ENCODE measurements at places on chromosomes 1 and 21.

DNA sequence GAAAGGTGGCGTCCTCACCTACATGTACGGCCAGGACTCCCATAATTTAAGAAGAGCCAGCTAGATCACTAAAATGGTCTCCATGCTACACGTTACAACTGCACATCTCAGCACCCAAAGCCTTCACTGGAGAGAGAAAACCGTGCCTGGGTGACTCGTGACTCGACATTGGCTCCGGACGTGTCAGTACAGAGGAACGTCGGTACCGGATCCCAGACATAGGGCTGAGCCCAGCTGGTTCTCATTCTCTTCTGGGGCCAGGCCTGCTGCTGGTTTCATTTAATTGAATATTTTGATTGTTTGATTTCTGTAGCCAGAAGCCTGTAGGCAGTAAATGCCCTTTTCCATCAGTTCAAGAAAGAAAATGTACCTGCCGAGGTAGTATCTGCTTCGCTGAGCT, 93.1 kb downstream of the HHIPL2 start:
- no peak for DNase-seq

- DNase-seq: no peak
Measured at GRCh38 chr1:165352442-165353293, 3.8 kb downstream of the LMX1A start.

GRCh38 chr1:27595597-27595996, 8.3 kb downstream of the AHDC1 start:
- DNase-seq: no peak

- DNase-seq: no peak
Measured at GRCh38 chr1:51327386-51327785, 3.0 kb downstream of the TTC39A start.

DNA sequence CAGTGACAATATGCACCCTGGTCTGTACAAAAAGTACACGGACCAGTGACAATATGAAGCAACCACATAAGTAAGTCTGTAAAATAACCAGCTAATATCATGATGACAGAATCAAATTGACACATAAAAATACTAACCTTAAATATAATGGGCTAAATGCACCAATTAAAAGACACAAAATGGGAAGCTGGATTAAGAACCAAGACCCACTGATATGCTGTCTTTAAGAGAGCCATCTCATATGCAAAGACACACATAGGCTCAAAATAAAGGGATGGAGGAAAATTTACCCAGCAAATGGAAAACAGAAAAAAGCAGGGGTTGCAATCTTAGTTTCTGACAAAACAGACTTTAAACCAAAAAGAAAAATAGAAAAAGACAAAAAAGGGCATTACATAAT, 70.4 kb upstream of the VCAM1 start:
- no peak for DNase-seq

- DNase-seq: no peak
Measured at GRCh38 chr1:231734417-231734816, 107.8 kb downstream of the DISC1 start.
